Stimulated activated memory B cell treated with anti-CD40 and anti-IgM and Interleukin-4, amounts not matched to agents 10 μg/mL and 1 μg/mL and 100 μg/mL, for 72 hours (primary cell): ENCODE measurements at places on chromosomes 6 and 20.

- ATAC-seq = no peak
Measured at GRCh38 chr6:45129051-45129450, 199.1 kb upstream of the RUNX2 start.

DNA sequence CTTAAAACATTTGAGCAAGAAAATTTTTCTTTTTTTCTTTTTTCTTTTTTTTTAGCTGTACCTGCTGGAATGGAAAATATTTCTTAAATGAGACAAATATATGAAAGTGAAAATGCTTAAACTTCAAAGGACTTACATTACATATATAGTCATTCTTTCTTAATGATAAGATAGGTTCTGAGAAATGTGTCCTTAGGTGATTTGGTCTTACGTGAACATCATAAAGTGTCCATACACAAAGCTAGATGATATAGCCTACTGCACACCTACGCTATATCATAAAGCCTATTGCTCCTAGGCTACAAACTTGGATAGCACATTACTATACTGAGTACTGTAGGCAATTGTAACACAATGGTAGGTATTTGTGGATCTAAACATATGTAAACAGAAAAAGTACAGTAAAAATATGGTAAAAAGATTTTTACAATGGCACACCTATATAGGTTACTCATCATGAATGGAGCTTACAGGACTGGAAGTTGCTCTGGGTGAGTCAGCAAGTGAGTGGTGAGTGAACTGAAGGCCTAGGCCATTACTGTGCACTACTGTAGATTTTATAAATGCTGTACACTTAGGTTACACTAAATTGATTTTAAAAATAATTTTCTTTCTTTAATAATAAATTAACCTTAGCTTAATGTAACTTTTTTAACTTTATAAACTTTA lies 54.6 kb downstream of the RPP21 start:
- no peak for ATAC-seq

GRCh38 chr6:168275168-168275567 lies 44.4 kb downstream of the DACT2 start:
- ATAC-seq = no peak

- ATAC-seq = no peak
Measured at GRCh38 chr6:50112981-50113857, 63.5 kb upstream of the DEFB112 start.

DNA sequence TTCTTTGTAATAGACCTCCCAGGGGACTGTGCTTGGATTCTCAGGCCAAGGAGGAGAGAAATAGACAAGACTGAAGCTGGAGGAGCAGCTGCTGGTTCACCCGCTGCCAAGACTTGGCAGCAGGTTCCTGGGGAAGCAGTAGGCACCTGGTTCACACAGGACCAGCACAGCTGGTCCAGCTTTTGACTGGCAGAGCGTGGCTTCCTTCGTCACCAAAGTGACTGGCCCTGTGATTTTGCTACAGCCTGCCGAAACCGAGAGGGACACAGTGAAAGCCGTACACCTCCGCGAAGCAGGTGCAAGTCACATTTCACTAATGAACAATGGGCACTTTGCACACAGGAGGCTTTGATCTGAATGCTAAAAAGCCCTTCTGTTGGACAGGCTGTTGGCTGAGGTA lies 199.0 kb downstream of the RNF144B start:
- ATAC-seq = no peak

DNA sequence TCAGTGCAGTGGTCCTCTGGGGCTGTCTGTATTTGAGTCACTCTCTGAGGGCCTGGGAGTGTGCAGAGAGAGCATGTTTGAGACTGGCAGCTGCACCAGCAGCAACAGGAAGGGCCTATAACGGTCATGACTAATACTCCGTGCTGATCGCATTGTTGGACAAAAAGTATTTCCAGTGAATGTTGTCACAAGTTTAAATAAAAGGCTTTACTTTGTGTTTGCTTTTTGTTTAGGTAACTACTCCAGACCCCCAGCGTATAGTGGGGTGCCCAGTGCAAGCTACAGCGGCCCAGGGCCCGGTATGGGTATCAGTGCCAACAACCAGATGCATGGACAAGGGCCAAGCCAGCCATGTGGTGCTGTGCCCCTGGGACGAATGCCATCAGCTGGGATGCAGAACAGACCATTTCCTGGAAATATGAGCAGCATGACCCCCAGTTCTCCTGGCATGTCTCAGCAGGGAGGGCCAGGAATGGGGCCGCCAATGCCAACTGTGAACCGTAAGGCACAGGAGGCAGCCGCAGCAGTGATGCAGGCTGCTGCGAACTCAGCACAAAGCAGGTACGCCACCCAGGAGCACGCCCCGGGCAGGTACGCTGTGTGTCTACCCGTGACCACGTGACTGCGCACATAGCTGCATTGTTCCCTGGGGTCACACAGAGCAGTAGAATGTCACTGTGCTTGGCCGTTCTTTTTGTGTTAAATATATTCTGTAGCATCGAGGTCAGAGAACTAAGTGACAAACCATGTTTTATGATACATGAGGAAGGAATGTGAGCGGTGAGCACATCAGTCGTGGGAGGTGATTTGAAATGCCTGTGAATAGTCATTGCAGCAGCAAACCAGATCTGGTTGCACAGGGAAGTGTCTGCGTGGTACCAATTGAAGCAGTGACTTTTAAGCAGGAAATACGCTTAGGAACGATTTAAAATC lies 174.7 kb downstream of the TMEM242 start:
- ATAC-seq = no peak

DNA sequence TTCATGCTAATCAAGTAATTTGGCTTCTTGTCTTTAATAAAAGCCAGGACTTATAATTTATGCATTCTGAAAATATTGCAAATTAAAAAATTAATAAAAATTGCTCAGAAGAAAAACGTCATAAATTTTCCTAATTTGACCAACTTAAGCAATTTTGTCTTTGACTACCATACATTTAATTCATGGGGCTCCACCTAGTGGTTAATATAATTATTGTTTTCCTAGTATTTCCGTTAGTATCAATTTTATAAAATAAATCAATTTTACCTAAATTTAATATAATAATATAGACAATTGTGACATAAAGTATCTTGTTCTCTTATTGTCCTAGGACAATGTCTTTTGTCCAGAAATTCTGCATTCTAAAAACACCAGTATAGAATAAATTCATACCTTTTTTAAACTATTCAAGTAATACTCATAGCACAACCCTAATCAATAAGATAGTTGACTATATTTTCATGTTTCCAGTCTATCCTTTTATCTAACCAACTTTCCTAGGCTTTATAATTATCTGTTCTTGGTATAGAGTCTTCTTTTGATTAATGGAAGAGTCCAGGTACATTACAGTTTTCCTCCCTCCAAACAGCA lies 319.9 kb downstream of the TRDN start:
- no peak for ATAC-seq

- peak; percentile 39 for ATAC-seq
Measured at GRCh38 chr6:94362061-94362864, 942.9 kb upstream of the EPHA7 start.
